ENCODE measurements at places on chromosomes 16 and 17.

GRCh38 chr17:74514632-74515334 lies 16.5 kb downstream of the CD300LB start:
- no peak for DNase-seq

DNA sequence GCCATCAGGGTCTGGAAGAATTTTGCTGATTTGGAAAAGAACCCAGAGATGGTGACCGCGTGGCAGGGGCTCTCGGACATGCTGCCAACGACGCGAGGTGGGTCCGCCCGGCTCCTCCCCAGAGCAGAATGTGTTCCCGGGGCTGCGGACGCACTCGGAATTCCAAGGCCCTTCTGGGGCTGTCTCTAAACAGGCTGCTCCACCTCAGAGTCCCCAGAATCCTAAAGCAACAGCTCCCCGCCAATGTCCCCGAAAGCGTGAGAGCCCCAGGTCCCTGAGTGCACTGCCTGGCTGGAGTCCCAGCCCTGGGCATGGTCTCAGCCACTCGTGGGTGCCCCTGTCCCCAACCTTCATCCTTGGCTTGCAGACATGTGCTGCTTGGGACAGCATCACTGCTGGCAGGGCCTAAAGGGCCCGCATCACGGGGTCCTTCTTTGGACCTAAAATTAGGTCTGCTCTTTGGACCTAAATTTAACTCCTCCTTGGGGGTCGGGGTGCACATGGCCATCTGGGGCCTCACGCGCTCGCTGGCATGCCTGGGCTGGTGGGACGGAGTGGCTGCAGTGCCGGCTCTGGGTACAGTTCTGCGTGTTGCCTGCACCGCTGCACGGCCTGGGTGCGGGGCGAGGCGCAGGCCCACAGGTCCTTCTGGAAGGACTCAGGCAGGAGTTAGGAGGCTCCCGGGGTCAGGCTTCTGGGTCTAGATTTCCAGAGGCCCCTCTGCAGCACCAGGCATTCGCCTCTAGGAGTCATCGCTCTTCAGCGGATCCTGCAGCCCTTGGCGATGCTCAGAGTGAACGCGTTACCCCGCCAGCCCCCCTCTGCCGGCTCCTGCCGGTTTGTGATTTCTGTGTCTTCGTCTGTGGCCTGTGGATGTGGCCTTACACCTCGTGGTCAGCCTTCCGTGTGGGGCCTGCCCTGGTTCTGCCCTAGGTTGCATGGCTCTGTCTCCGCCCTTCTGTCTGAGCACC lies 41.9 kb upstream of the CHMP6 start:
- no peak for DNase-seq

DNA sequence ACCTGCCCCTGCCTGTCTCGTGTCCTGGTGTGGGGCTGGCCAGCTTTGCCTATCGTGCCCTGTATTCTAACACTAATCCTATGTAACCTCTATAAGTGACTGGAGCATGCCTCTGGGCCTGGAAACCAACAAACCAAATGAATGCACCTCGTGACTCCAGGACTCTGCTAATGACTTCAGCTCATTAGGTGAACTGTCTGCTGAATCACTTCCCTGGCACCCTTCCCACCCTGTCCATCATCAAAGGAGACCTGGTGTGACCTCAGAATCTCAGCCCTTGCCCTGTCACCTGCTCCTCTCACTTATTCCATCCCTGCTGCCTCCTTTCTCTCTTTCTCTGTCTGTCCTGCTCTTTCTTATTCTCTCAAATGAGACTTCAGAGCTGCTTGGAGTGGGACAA lies 322.4 kb downstream of the CBLN1 start:
- no peak for DNase-seq

DNA sequence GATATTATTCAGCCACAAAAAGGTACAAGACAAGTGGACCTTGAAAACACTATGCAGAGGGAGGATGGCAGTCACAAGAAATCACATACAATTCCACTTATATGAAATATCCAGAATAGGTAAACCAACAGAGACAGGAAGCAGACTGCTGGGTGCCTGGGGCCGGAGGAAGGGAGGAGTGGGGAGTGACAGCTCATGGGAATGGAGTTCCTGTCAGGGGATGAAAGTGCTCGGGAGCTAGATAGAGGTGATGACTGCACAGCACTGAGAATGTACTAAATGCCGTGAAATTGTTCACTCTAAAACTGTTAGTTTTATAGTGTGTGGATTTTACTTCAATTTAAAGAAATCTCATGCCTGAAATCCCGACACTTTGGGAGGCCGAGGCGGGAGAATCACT lies 74.2 kb upstream of the MED9 start:
- no peak for DNase-seq

DNA sequence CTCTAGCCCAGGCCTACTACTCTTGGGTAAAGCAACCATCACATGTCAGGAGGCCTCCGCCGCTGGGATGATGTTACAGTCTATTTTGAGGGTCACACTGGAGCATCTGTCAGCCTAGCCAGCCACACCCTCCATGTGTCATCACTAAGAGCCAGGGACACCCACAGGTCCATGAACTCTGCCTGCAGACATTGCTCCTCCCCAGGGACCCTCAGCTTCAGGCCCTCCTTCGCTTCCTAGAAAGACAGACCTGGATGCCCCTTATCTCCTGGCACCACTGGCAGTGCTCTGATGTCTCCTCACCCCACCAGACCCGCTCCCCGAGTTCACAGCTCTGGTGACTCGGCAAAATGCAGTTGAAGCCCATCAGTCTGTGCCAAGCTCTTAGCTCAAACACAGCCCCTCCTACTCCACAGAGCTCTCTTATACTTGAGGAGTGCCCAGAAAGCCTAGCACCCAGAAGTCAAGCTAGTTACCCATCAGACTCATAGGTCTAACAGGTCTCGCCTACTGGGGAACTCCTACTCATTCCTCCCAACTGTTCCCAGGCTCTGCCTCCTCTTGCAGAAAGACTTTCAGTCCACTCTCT lies 5.9 kb downstream of the RANBP10 start:
- no peak for DNase-seq

GRCh38 chr17:65936013-65936412 lies 255.9 kb downstream of the CEP112 start:
- DNase-seq = peak; percentile 24

DNA sequence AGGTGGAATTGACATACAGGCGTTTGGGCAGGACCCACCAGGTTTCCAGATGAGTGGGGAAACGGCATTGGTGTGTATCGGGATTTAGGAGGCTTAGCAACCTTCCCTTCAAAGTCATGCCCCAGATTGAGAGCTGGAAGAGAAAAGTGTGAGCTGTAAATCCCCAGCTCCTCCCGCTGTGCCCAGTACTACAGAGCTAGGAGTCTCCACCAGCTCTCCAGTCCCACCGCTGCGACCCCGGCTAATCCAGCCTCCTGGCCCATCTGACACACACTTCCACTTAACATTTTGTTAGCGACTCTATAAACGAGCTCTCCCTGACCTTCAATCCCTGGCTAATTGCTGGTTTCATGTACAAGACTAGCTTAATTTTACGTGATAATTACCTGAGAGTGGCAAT lies 29.9 kb upstream of the LHX1 start:
- DNase-seq = no peak

DNA sequence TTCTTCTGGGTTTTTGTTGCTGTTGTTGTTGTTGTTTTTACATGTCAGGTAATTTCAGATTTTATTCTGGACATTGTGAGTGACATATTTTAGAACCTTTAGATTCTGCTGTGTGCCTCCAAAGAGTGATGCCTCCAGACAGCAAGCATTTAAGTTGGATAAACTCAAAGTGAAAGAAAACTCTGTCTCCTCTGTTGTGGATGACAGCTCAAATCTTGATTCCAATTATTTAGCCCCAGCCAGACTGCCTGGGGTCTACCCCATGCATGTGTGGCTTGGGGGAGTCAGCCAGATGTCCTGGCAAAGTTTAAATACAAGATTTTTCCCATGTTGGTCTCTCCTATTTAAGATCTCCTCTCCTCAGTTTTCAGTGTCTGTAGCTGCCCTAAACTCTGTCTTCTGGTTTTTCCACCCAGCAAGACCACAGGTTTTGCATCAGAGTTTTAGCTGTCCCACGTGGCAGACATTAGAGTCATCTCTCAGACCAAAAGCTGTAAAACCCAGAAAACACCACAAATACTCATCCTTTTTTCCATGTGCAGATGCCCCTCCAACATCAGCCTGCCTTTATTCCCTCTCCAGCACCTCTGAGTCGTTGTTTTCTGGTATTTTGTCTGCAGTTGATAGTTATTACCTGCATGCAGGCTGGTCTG lies 19.4 kb upstream of the ZNF469 start:
- DNase-seq = no peak

- no peak for DNase-seq
These were observed 53.1 kb downstream of the CMIP start for GRCh38 chr16:81497690-81498089.

GRCh38 chr16:29694384-29695195 lies 15.6 kb downstream of the QPRT start:
- no peak for DNase-seq

GRCh38 chr17:65028545-65028843 lies 28.0 kb downstream of the GNA13 start:
- no peak for DNase-seq

DNA sequence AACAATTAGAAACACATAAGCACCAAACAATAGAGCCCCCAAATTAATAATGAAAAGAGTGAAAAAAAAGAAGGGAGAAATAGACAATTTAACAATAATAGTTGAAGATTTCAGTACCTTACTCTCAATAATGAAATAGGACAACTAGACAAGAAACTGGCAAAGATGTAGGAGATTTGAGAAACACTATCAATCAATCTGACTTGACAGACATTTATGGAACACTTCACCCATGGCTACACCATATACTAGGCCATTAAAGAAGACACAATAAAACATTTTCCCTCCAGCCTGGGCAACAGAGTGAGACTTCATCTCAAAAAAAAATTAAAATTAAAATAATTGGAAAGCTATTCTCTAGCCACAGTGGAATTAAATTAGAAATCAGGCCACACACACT lies 5.0 kb upstream of the DUS1L start:
- DNase-seq = no peak

- DNase-seq = no peak
These were observed 5.2 kb upstream of the KCNH6 start for GRCh38 chr17:63517825-63518534.

DNA sequence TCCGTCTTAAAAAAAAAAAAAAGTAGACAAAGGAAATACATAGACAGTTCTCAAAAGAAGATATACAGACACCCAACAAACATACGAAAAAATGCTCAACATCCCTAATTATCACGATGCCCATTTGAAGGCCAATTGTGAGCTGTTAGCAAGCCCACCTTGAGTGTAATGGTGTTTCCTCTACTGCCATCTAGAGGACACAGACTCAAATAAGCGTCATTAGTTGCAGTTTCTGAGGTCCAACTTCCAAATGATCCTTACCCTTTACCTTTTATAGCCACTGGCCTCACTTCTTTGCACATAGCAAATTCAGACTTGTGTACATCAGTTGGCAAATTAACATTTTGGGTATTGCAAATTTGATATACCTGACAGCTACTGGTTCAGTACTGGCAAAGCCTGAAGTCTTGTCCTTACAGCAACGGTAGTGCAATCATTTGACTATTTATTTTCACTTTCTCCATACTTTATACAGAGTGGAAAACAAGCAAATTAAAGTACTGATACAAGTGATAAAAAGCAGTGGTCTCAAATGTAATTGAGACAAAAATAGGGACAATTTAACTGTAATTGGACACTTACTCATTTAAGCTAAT lies 536.3 kb upstream of the EEF2KMT start:
- no peak for DNase-seq

GRCh38 chr16:11025120-11025531 lies 80.8 kb downstream of the CLEC16A start:
- no peak for DNase-seq

GRCh38 chr16:81238296-81239011 lies at the start of gene BCO1:
Gene BCO1 (plus strand): TSS chr16:81238689. CDS start chr16:81238909, 220 bp downstream.
- peak; percentile 11 for DNase-seq

- no peak for DNase-seq
These were observed 28.1 kb upstream of the SIAH1 start for GRCh38 chr16:48413272-48413671.

DNA sequence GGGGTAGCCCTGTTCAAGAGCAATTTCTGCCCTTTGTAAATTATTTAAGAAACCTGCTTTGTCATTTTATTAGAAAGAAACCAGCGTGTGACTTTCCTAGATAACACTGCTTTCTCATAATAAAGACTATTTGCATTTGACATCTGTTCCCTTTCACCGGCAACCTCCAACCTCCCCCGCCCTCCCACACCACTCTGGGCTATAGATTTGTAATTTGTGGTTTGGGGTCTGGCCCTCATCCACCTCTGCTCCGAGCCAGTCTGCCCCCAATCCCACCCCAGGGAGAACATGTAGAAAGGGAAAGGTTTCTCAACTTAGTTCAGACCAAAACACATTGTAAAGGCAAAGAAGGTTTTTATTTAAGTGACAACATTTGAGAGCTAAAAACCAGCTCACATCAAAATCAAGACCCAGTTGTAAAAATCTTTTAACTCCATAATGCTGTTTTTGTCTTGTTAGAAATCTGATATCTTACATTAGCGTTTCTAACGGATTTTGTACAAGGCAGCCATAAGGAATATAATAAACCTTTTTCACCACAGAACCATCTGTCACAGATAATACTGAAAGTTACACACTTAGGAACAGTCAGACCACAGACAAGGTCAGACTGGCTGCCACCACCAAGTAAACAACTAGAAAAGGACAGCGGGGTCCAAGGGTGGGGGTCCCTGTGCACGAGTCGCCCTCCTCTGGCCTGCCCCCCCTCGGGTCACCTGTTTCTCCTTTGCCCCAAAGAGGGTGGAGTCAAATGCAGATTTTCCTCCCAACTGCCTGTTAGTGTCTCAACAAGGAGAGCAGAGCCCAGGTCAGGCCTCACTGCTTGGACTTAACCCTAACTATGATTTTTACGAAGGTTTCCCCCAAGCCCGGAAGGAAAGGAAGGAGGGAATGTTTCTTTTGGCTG lies 6.9 kb downstream of the PIMREG start:
- no peak for DNase-seq

GRCh38 chr17:60664022-60664421 lies 13.6 kb upstream of the BCAS3 start:
- no peak for DNase-seq

GRCh38 chr17:78617511-78618061 lies 40.4 kb upstream of the DNAH17 start:
- DNase-seq = no peak

- DNase-seq = no peak
These were observed 127.0 kb downstream of the BANP start for GRCh38 chr16:88078111-88078775.

GRCh38 chr17:79117905-79118487 lies 43.4 kb downstream of the ENGASE start:
- no peak for DNase-seq

DNA sequence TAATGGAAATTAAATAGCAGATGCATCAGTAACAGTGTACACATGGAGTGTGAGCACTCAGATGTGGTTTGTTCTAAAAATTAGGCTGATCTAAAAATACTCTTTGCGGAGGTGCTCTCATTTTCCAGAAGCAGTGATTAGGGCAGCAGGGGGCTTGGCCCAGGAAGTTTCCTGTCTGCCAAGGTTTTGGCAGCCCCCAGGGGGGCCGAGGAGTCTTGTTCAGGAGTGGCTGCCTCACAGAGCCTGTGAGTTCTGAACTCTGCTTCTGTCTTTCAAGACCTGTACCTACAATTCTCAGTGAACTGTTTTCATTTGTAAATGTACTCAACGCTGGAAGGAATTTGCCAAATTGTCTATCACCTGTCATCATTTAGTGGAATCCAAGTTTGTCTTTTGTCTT lies 388.4 kb upstream of the CDH11 start:
- no peak for DNase-seq

- DNase-seq = no peak
These were observed 9.6 kb upstream of the MTSS2 start for GRCh38 chr16:70695331-70696070.

GRCh38 chr17:49407981-49408501 lies 6.6 kb downstream of the PHB1 start:
- no peak for DNase-seq

All from HS-5 (cell line).